ENCODE measurements at places on chromosomes 13 and 19. TPM values are rescaled to one million over a fixed set of nuclear protein-coding genes. Genes with fewer than 3 reads are reported as not detected.

MAP1S gene
- 50.9 TPM for polyA plus RNA-seq

BABAM1 gene
- polyA plus RNA-seq, result 113 TPM

ZNF442 gene
- polyA plus RNA-seq, result 6.4 TPM

GPR4 gene
- polyA plus RNA-seq, result 3.7 TPM

ZNF17 gene
- polyA plus RNA-seq, result 9.5 TPM

PPM1N gene
- polyA plus RNA-seq, result 0.13 TPM

PDX1 gene
- polyA plus RNA-seq, result not detected

SLC1A5 gene
- polyA plus RNA-seq, result 50.2 TPM

MYO1F gene
- polyA plus RNA-seq, result 5.7 TPM

LILRB3 gene
- polyA plus RNA-seq, result 1.6 TPM

MCEMP1 gene
- 0.53 TPM for polyA plus RNA-seq

TRPC4 gene
- 4.6 TPM for polyA plus RNA-seq
